ENCODE measurements at places on chromosomes 6 and 20. TPM values are rescaled to one million over a fixed set of nuclear protein-coding genes. Genes with fewer than 3 reads are reported as not detected.

DNA sequence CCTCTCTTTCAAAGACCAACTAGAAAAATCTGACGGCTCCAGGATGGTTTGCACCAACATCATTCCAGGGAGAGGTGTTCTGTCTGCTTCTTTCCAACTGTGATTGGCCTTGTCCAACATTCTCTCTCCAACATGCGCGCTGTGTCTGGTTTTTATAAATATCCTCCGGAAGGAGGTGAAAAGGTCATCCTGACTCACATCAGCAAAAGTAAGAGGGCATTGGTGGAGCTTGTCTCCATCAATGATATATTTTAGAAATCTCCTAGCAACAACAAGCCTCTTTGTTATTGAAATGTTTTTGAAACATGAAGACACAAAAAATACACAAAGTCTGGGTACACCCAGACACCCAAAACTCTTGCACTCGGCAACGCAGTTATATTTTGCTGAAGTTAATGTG, 475.3 kb upstream of the JARID2 start:
- peak; percentile 91 for DNase-seq

Gene GCNT2
- 6.2 TPM for total RNA-seq

Gene LGSN
- total RNA-seq, result not detected

GRCh38 chr6:35443341-35444030, 8.7 kb upstream of the FANCE start:
- DNase-seq, result no peak

GRCh38 chr6:163955096-163955495, 540.6 kb downstream of the QKI start:
- peak; percentile 81 for DNase-seq

Gene SAMD5
- 0.10 TPM for total RNA-seq

- DNase-seq, result no peak
Measured at GRCh38 chr20:60897976-60898375, 354.1 kb upstream of the CDH4 start.
